ENCODE measurements at places on chromosomes 1 and 21. TPM values are rescaled to one million over a fixed set of nuclear protein-coding genes. Genes with fewer than 3 reads are reported as not detected.

Gene VAV3
- 0.80 TPM for polyA plus RNA-seq

Gene AMY1C
- polyA plus RNA-seq = not detected

Gene C2CD4D
- 0.02 TPM for polyA plus RNA-seq

Gene PLA2G2F
- polyA plus RNA-seq = not detected

Gene OR2L13
- polyA plus RNA-seq = not detected

Gene OR2T2
- polyA plus RNA-seq = not detected

Gene TAS1R1
- polyA plus RNA-seq = not detected

Gene CR1
- polyA plus RNA-seq = 2.8 TPM

Gene PADI1
- not detected for polyA plus RNA-seq

Gene ZNF695
- not detected for polyA plus RNA-seq

Gene DENND2D
- polyA plus RNA-seq = 10.7 TPM

Gene HAPLN2
- polyA plus RNA-seq = 0.03 TPM

Gene SYCP1
- not detected for polyA plus RNA-seq

Gene C1orf115
- polyA plus RNA-seq = 37.3 TPM

Gene FCGR2B
- 18.5 TPM for polyA plus RNA-seq

Gene ANGPTL1
- polyA plus RNA-seq = 2.6 TPM

Gene MRPS15
- polyA plus RNA-seq = 75.4 TPM

Gene STIL
- 0.26 TPM for polyA plus RNA-seq

Gene RAB3B
- polyA plus RNA-seq = 0.43 TPM

Gene C1QC
- polyA plus RNA-seq = 242 TPM

Gene KCNA3
- polyA plus RNA-seq = 0.35 TPM

Gene ASTN1
- 0.10 TPM for polyA plus RNA-seq

Gene SPRR2A
- polyA plus RNA-seq = not detected

Gene RHD
- polyA plus RNA-seq = 0.31 TPM

Gene TMIGD3
- 3.4 TPM for polyA plus RNA-seq

Gene GNG4
- polyA plus RNA-seq = not detected

Gene CAPN8
- not detected for polyA plus RNA-seq

Gene RHCE
- 0.42 TPM for polyA plus RNA-seq

Gene FMO1
- polyA plus RNA-seq = 0.90 TPM

Gene TRPM2
- polyA plus RNA-seq = 0.43 TPM

Gene FAM151A
- polyA plus RNA-seq = 1.5 TPM

Gene CFHR4
- polyA plus RNA-seq = 124 TPM

Gene LDLRAD2
- polyA plus RNA-seq = 2.7 TPM

Gene CD1D
- polyA plus RNA-seq = 1.7 TPM

Gene INSRR
- 0.01 TPM for polyA plus RNA-seq

Gene SYT6
- polyA plus RNA-seq = not detected

Gene NHLH2
- not detected for polyA plus RNA-seq

Gene AIRE
- polyA plus RNA-seq = not detected

Gene GUCA2B
- polyA plus RNA-seq = 1.7 TPM

Gene PEF1
- polyA plus RNA-seq = 46.8 TPM

Gene RPE65
- polyA plus RNA-seq = not detected

Gene PTPN22
- polyA plus RNA-seq = 0.54 TPM

Gene WNT2B
- polyA plus RNA-seq = 0.07 TPM

Gene HPCA
- polyA plus RNA-seq = not detected

Gene SAMSN1
- polyA plus RNA-seq = 2.2 TPM

Gene TOMM20
- 33.4 TPM for polyA plus RNA-seq

Gene TMEM125
- polyA plus RNA-seq = 0.21 TPM

Gene PTPRF
- polyA plus RNA-seq = 41.2 TPM

Gene NUAK2
- 2.4 TPM for polyA plus RNA-seq

Gene C8A
- polyA plus RNA-seq = 363 TPM

Gene ZNF362
- polyA plus RNA-seq = 6.3 TPM

Gene SPRR2E
- polyA plus RNA-seq = not detected

All from liver (tissue), 10 donors.